ENCODE measurements at places on chromosomes 4 and X.

GRCh38 chr4:33296876-33297455, 2576.8 kb downstream of the PCDH7 start:
- no peak for DNase-seq

- no peak for DNase-seq
Observed at GRCh38 chr4:7967063-7967440, 27.4 kb upstream of the AFAP1 start.

- no peak for DNase-seq
Observed at GRCh38 chrX:39762266-39762841, 335.4 kb downstream of the BCOR start.

GRCh38 chrX:155886409-155886808, 5.3 kb downstream of the VAMP7 start:
- no peak for DNase-seq

GRCh38 chr4:75235359-75235951, 278.7 kb downstream of the RCHY1 start:
- no peak for DNase-seq

- no peak for DNase-seq
Observed at GRCh38 chr4:4864940-4865704, 5.7 kb downstream of the MSX1 start.

DNA sequence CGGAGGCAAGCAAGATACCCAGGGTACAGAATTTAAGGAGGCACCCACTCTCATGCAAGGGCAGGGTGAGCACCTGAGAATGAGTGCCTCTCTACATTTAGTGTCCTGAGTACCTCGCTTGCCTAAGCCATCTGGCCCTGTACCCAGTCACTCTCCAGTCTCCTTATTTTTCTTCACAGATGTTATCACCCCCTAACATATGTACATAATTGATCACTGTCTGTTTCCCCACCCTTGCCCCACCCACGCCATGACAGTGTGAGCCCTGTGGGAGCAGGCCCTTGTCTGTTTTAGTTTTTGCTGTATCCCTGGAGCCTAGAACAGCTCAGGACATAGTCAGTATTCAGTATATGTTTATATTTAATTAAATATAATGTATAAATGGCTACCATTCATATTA, 113.6 kb downstream of the SPRY1 start:
- no peak for DNase-seq

- DNase-seq = no peak
Observed at GRCh38 chr4:687048-687970, 1.6 kb downstream of the SLC49A3 start.

- DNase-seq = no peak
Observed at GRCh38 chr4:7270121-7270520, 77.8 kb downstream of the SORCS2 start.
